ENCODE measurements at places on chromosomes 16 and 17.

- DNase-seq: no peak
Observed at GRCh38 chr17:50273654-50274040, 619 bp upstream of the TMEM92 start.

DNA sequence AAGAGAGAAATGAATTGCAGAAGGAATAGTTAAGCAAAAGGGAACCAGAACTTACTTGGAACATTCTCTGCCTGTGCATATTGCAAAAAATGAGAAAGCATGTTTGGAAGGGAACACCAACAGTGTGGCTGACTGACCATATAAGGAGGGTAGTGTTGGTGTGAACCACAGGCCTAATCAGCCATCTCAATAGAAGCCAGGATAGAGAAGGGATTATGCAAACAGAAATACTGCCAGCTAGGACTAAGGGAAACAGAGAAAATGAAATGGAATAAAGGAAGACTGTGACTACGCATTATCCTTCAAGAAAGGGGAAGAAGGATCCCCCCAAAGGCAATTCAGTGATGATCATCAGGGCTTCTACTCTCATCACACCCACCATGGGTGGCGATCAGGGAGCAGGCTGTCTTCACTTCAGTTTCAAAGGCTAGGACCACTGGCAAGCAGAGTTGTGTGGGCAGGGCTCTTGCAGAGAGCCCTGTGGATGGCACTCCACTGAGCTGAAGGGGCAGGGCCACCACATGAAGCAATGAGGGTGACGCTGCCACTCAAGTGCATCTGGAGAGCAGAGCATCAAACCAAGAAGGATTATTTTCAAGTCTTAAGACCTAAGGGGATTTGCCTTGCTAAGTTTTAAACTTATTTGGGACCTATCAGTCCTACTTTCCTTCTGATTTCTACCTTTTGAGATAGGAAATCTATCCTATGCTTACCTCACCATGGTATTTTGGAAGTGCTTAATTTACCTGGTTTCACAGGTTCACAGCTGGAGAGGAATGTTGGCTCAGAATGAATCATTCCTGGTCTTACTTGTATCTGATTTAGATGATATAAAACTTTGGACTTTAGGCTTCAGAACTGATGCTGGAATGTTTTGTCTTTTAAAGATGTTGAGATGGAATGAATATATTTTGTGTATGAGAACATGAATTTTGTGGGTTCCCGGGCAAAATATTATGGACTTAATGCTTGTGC is 140.5 kb downstream of the SSH2 start:
- no peak for DNase-seq

- DNase-seq: no peak
Observed at GRCh38 chr17:68910251-68910705, 44.9 kb downstream of the ABCA8 start.

DNA sequence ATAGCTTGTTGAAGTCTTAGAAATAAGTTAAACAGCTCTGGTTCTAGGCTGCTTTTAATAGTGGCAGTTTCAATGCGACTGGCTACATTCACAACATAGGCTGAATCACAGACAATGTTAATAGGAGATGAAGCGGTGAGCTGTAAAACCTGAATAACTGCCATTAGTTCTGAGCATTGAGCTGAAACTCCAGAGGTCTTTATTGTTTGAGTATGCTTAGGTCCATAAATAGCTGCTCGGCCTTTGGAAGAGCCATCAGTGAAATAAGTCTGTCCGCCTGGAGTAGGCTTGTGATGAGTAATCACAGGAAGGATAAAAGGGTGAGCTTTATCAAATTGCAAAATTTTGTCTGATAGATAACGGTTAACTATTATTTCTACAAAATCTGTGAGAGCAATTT is 9.4 kb upstream of the ZNF689 start:
- no peak for DNase-seq

DNA sequence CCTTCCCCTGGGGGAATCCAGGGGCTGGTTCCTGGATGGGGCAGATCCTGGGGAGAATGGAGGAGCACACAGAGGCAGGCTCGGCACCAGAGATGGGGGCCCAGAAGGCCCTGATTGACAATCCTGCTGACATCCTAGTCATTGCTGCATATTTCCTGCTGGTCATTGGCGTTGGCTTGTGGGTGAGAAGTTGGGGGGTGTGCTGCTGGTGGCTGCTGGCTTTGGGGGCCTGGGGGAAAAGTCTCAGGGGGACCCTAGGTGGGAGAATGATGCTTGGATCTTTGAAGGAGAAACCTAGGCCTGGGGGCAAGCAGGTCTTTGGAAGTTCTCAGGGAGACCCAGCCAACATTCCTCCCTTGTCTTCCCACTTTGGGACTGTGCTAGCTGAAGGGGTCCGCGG is at the start of gene SLC5A2:
Gene SLC5A2, plus strand, starts transcription at position 43 of the 400 bp plus-strand sequence. Its CDS starts 14 bp downstream, at position 57.
- DNase-seq: no peak

DNA sequence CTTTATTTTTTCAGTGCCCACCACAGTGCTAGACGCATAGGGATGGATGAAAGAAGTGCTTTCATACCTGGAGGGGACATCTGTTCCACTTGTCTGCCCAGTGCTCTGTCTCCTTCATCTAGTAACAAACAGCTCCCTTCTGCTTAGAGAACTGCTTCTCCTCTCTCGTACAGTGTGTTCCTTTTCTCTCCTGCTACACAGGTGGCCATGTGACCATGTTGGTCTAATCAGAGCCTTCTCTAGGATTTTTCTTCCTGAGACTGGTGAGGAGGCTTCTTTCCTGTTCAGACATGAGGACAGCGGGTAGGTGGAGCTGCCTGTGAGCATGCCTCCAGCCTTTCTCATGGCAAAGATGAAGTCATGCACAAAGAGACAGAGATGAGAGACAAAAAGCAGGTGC is 182.7 kb downstream of the TMEM132E start:
- no peak for DNase-seq

GRCh38 chr17:51014129-51014528 is 106.5 kb downstream of the SPAG9 start:
- no peak for DNase-seq

DNA sequence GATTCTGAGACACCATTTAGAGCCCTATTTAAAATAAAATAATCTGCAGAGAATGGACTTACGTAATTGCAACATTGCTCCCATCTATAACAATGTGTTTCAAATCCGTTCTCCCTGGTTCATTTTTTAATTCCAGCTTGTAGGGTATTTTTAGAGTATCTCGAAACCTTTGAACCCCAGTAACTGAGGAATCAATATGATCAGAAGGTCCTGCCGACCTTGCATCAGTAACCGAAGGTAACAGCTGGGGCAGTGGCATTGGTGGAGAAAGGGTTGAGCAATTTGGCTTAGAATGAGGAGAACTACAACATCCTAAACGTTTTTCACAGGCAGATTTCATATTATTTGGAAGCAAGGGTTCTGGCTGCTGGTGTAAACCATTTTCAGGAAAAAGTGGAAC is 49.3 kb downstream of the N4BP1 start:
- DNase-seq: no peak

DNA sequence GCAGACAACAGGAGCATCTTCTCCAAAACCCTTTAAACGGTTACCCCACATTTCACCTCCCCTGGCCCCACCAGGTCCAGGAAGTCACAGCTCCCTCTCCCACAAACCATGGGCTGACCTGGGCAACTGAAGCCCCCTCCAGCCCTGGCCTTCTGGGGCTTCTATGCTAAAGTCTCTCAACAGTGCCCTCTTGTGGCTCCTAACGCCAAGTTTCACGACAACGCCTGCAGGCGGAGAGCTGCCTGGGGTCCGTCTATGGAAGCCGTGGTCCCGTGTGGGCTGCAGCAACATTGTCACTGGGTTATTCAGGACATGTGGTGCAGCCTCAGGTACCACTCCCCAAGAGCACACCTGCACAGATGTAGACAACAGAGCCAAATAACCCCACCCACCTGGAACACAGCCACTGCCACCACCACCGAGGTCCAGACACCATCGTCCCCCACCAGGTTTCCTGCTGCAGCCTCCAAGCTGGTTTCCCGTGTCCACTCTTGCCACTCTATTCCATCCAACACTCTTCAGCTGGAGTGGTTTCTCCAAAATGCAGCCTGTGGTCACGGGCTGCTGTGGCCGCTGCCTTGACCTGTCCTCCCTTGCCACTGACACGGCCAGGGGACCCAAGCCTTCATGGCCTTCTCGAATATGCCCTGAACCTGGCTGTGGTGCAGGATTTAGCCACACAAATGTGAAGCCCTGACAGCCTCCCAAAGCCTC is 19.1 kb downstream of the C16orf95 start:
- peak; percentile 48 for DNase-seq

GRCh38 chr17:48001197-48001596 is 30.3 kb downstream of the CDK5RAP3 start:
- DNase-seq: no peak

DNA sequence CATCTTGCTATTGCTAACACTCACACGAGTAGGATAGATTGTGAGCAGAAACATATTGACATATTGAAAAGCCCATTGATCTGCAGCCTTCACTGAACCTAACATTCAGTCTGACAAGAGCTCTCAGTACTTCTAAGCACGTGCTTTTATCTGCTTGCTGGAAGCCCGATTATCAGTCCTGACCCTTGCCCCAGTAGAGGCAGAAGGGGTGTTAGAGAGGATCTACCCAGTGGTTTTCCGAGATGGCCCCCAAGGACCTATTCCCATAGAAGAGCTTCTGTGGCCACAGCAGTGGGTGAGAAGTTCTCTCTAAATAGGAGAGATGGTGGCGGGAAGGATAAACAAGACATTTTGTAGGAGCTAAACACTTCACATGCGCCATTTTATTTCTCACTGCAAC is 290.9 kb upstream of the MAF start:
- DNase-seq: no peak

DNA sequence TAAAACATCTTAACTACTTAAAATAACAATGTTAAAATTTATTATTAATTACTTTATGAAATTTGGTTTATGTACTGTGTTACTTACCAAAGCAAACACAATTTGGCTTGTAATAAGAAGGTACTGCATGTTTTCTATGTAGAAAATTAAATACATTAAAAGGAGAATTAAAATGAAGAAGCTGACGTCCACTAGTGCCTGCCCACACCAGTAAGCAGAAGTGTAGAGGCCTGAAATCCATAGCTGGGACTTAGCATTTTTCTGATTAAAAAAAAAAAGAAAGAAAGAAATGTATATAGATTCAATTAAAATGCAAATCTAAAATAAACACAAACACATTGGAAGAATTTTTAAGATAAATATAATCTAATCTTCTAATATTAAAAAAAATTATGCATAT is 35.8 kb upstream of the ABCA9 start:
- no peak for DNase-seq

DNA sequence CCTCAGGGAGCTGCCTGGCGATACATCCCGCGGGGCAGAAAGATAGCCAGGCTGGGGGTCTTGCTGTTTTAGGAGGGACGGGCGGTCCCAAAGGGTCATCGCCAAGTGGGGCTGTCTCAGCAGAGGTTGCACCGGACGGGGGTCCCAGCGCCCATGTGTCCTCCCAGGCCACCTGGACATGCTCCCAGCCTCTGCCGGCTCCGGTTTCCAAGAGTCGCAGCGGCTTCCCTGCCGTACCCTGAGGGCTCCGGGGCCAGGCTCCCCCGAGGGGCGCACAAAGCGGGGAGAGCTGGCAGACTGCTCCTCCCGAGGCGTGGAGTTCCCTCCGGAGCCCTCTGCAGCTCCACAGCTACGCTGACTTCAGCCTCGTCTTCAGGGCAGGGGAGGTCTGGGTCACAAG is 1.2 kb downstream of the TRARG1 start:
- DNase-seq: no peak

- DNase-seq: no peak
Observed at GRCh38 chr16:5509794-5510193, 412.2 kb upstream of the EEF2KMT start.

- no peak for DNase-seq
Observed at GRCh38 chr16:21157632-21158031, 842 bp upstream of the LDAF1 start.

DNA sequence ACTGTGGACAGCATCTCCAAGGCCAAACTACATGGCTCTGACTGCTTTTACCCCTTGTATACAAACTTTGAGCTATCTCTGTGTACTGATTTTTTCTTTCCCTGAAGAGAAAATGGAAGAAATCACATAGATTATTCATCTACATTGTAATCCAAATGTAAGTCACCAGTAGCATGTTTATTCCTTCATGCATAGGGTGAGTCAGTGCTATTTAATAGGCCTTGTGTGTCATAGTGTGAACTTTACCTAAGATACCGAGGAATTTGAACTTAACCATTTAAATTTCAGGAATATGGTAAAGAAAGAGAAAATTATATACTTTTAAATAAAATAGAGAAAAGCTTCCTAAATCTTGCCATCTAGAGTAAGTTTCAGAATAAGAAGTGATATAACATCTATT is 16.5 kb downstream of the PHKB start:
- DNase-seq: no peak

- no peak for DNase-seq
Observed at GRCh38 chr17:32869345-32870026, 7.4 kb downstream of the MYO1D start.

DNA sequence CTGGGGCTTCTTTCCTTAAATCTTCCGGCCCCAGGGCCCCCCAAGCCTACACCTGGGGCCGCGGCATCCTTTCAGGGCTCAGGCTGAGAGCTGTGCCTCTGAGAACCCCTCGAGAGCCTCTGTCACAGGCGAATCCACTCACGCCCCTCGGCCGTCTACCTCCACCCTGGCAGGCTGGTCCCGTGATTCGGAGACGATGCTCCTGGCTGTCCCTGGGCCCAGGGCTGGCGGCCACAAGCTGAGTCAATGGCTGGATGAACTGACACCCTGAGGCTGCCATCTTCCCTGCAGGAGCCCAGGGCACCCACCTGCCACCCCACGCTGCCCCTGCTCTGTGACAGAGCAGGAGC is 4.4 kb downstream of the TEPSIN start:
- DNase-seq: no peak

Data from Right ventricle myocardium inferior (tissue), 1 donor.